Stimulated activated CD8-positive, alpha-beta memory T cell treated with anti-CD3 and anti-CD28 coated beads, Interleukin-2, amount 100 ng/mL, for 1 hour (primary cell): ENCODE measurements at places on chromosomes 4 and X.

DNA sequence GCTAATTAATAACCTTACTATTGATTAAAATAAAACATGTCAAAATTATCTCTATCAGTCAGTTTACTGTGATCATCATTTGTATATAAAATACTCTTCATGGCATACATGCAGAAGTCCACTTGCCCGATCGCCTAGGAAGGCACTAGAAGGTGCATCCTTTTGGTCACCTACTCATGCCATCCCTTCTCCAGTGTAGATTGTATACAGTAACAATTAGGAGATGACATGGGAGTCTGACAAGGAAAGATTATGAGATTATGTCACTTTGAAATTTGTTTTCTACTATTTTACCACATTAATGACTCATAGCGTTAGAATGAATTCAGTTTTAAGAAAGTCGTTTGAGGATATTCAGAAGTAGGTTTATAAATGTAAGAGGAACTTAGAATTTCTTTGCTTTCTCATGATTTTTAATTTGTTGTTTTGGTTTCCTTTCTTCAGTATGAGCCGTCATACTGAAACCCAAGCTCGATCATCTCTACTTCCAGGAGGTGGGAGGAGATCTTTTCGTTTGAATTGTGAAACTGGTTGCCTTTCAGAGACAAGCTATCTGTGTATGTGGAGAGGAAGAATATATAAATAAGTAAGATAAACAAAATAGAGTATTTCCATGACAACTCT lies 51.1 kb upstream of the UNC5C start:
- no peak for DNase-seq

DNA sequence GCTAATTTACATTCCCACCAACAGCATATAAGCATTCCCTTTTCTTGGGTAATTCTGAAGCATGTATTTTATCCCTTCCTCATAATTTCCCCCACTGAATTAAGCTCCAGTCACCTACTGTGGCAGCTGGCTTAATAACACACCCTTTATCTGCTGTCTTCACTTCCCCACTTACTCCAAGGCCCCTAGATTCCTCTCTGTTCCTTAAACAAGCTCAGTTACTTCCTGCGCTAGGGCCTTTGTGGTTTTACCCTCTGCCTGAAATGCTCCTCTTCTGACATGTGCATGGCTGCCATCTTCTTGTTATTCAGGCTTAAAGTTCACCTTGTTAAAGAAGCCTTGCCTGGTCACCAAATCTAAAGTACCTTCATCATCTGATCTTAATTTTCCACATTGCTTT lies 47.2 kb upstream of the RPS6KA3 start:
- DNase-seq = no peak

GRCh38 chr4:14143892-14144291 lies 516.4 kb upstream of the BOD1L1 start:
- no peak for DNase-seq

- no peak for DNase-seq
Observed at GRCh38 chr4:153520801-153521329, 54.7 kb downstream of the TMEM131L start.

DNA sequence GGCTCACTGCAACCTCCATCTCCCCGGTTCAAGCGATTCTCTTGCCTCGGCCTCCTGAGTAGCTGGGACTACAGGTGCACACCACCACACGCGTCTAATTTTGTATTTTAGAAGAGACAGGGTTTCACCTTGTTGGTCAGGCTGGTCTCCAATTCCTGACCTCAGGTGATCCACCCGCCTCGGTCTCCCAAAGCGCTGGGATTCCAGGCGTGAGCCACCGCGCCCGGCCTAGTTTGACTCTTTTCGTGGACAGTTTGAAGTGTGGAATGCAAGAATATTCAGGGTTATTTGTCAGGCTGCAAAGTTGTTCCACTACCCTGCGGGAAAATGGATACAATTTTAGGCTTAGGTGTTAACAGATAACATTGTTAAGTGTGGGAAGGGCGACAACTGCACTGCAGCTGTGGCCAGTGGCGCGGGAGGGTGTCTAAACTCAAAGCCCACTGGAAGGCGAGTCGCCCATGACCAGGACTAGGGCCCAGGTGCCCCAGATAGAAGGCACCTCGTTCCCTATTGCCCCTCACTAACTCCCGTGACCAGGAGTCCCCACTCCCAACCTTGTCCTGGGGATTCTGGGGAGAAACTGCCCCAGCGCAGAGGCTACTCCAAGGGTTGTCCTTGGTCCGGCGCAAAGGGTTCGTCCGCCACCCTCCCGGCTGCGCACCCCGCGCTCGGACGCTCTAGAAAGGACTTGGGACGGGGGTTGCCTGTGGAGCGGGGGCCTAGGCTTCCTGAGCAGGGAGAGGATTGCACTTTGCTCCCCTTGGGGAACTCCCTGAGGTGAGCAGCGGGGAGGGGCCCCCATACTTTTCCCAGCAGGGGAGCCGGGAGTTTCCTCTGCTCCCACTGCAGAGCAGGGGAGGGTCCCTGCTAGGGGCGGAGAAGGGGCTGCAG lies 1.1 kb upstream of the CD99 start:
- DNase-seq = no peak

DNA sequence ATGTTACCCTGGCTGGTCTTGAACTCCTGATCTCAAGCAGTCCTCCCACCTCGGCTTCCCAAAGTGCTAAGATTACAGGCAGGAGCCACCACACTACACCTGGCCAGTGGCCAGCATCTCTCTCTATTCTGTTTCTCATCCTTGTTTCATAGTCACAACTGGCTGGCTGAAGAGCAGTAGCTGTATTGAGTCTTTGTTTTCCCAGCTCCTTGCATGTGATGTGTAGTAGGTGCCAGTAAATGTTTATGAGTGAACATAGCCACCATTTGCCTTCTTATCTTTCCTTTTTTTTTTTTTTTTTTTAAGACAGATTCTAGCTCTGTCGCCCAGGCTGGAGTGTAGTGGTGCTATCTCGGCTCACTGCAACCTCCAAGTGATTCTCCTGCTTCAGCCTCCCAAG lies 23.6 kb downstream of the NUDT9 start:
- no peak for DNase-seq

GRCh38 chrX:154592505-154592904 lies 7.6 kb downstream of the CTAG1A start:
- no peak for DNase-seq

DNA sequence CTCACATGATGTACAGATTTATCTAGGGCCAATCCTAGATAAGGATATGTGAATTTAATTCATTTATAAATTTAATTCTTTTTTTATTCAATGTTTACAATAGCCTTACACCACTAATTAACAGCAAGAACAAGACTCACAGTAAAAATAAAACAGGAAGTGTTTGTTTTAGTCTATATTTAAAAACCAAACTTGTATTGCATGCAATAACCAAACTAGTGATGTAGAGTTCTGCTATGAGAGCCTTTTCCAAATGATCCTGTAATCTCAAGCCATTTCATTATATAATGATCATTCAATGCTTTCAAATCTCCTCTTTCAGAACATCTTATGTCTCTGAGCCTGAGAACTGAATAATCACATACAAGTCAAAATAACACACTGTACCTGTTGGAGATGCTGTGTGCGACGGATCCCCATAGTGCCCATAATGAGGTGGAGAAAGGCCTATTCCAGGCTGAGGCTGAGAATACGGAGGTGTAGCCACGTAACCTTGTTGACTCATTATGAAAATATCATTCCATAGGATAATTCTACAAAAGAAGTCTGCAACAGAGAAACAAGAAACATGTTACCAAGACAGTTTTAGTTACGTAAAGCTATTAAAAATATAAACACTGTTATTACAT lies 2.6 kb downstream of the SEC24D start:
- no peak for DNase-seq

GRCh38 chr4:26326791-26327190 lies 6.0 kb downstream of the RBPJ start:
- DNase-seq = no peak

DNA sequence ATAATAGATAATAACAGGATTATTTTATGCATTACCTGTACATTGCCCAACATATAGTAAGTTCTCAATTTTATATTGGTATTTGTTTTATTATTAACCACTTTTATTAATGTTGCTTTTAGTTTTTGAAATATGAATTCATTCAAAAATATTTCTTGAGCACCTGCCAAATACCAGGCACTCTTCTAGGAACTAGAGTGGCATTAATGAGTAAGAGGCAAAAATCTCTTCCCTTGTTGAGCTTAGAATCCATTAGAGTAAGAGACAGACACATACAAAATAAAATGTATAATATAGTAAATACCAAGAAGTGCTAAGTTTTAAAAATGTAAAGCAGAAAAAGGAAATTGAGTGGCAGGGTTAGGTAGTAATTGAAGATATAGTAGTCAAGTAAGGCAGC lies 45.8 kb downstream of the TET2 start:
- no peak for DNase-seq

DNA sequence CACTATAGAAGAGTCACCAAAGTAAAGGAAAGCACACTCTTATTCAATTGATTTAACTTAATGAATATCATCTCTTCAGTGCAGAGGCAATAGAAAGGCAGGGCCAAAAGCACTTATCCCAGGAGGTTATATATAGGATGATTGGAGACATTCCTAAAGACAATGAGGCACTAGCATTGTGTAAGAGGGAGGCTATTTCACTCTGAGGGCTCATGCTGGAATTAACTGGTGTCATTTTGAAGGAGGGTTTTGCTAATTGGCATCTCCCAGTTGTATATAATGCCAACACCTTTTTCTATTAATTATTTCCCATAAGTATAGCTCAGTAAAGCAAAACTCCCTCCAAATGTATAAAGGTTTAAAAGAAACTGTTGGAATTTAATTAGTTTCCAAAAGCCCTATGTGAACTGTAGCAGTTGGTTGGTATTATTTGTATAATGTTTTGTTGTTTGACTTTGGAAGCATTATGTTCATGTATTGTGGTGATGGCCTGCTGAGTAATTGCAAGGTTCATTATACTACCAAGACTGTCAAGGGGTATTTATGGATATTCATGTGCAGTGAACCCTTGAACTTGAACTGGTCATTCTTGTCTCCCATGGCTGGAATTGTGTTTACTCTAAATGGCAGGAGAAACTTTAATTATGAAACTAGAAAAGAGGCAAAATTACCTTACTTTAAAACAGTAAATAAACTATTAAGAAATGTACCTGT lies 270.3 kb downstream of the BMPR1B start:
- DNase-seq = no peak

GRCh38 chr4:86744570-86744969 lies 104.6 kb downstream of the SLC10A6 start:
- no peak for DNase-seq

GRCh38 chr4:54155936-54156335 lies 56.0 kb downstream of the GSX2 start:
- no peak for DNase-seq

- DNase-seq = no peak
Observed at GRCh38 chrX:81662381-81662780, 460.5 kb downstream of the SH3BGRL start.

- DNase-seq = no peak
Observed at GRCh38 chrX:45849261-45849862, 648.7 kb upstream of the DIPK2B start.

DNA sequence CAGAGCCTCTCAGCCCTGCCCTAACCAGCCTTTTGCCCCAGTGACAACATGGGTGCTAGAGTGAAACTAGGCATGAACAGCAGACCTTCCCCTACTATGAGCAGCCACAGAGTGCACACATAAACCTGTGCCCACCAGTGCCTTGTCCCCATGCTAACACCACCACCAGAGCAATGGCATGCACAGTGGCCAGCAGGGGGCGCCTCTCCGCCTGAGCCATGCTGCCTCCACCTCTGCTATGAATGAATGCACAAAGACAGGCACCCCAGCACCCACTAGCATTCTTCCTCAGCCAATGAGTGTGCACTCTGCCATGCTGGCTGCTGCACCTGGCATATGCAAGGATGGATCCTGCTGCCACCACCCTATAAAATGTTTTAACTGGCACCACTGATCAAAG lies 286.9 kb upstream of the FGF16 start:
- DNase-seq = no peak
